ENCODE measurements at places on chromosomes 12 and 14. TPM values are rescaled to one million over a fixed set of nuclear protein-coding genes. Genes with fewer than 3 reads are reported as not detected.

KIF21A gene
- 27.7 TPM for total RNA-seq

DNA sequence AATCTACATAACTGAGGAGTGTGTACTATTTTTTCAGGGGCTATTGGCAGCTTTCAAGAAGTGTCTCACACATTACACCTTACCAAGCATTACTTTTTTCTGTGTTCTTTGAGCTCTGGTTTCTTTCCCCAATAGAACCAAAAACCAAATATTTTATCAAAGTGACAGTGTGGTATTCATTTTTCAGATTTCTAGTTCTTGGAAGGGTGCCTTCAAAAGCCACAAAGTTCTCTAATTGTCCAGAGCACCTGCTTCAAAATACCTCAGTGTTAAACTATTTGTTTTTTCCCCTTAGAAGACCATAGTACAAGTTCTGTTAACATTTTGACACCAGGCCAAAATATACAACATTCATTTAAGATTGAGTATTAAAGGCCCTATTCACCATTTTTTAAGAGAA is 515.7 kb downstream of the ETNK1 start:
- DNase-seq, result no peak

RECQL gene
- 23.9 TPM for total RNA-seq

HIGD1C gene
- not detected for total RNA-seq

DNA sequence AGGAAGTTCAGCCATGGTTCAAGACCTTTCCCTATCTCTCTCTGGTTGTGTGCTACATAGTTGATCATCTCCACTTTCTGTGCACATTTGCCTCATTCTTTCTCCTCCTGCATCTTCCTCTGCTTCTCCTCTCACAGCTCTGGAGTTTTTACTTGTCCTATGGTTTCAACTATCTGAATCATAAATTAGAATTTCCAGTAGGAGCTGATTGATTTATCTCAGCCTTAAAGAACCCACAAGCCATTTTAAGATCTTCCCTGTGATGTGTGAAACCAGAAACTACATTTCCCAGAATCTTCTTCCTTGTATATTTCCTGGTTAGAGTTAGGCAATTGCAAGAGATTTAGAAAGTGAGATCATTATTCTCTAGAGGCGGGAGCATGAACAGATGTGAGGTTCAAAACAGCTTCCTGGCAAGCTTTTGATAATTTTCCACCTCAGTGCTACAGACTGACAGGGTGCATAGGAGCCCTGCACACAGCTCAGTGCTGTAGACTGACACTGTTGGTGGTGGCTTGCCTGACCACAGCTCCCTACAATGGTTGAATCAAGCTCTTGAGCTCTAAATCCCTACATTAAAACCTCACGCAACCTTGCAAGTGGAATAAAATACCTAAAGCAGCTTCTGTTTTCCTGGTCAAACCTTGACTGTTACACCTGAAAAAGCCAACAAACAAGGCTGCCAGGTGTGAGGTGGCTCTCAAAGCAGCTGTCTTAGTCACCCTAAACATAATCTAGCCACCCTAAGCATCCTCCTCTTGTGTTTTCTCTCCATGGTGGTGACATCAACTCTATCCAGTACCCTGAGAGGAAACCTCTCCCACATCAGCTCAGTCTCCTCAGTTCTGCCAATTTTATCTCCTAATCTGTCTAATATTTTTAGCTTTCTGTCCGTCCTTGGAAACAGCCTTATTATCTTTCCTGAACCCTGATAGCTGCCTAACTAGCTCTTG is 21.5 kb upstream of the IFNG start:
- DNase-seq, result no peak

- no peak for DNase-seq
Observed at GRCh38 chr14:69953266-69953915, 74.2 kb downstream of the SMOC1 start.

ASCL1 gene
- not detected for total RNA-seq

- DNase-seq, result no peak
Observed at GRCh38 chr14:99028041-99028440, 244.0 kb downstream of the BCL11B start.

DNA sequence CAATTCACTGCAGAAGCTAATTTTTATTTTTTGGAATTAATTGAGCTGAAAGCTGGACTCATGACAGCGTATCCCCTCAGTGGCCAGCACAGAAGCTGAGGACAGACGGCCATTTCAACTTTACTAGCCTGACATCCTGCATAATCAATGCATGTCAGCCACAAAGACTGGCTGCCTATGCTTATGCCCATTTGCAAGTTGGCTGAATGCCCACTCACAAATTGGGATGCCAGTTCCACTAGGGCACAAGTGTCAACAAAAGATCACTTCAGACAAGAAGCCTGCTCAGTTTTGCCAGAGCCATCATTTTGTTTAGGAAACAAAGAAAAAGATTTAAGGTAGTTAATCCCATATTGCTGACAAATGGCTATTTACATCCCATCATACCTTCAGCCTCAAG is 417.6 kb downstream of the NOVA1 start:
- no peak for DNase-seq

All from ureter (tissue), 1 donor.